SW 1271 (cell line): ENCODE measurements at places on chromosomes 1 and 21.

DNA sequence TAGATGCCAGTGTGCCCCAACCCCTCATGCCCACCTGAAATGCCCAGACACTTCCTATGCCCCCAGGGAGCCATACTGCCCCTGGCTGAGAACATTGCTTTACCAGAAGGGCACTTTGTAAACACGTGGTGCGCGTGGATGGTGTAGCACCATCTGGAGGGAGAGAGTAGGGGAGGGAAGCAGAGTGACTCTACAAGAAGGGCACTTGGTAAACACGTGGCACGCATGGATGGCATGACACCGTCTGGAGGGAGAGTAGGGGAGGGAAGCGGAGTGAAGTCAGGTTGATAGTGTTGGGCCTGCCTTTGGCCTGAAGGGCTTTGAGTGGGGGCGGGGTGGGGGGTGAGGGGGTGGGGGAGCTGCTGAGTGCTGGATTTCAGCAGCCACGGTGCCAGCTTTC lies 324.0 kb upstream of the VAMP3 start:
- DNase-seq = no peak

- DNase-seq = no peak
These were observed 307.8 kb downstream of the NFIA start for GRCh38 chr1:61389926-61390845.

- no peak for DNase-seq
These were observed 30.3 kb upstream of the ANGPTL7 start for GRCh38 chr1:11158720-11159321.

DNA sequence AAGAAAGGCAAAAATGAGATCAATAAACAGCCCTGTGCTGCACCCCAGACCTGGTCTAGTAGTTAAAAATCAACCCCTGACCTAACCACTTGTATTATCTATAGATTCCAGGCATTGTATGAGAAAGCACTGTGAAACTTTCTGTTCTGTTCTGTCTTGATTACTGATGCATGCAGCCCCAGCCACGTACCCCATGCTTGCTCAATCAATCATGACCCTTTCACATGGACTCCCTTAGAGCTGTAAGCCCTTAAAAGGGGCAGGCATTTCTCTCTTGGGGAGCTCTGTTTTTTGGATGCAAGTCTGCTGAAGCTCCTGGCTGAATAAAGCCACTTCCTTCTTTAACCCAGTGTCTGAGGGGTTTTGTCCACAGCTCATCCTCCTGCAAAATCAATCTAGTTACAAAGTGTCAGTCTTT lies 24.2 kb upstream of the CD34 start:
- no peak for DNase-seq

- DNase-seq = no peak
These were observed 994 bp downstream of the FAM229A start for GRCh38 chr1:32361308-32361673.

- DNase-seq = no peak
These were observed 464.1 kb upstream of the BEND5 start for GRCh38 chr1:49240709-49241221.

DNA sequence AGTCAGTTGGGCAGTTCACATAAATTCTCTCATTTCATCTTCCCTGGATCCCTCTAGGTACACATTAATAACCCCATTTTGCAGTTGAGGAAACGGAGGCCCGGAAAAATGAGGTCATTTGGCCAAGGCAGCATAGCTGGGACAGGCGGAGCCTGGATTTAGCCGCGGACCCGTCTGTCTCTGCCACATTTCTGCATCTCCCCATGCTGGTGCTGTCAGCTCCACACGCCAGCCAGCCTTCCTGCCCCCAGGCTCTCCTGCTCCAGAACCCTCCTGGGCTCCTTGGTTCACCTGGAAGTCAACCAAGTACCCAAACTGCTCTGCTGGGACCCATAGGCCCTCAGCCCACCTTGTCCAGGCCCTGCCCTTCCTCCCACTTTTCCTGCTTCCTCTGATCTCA lies 7.6 kb downstream of the FOXO6 start:
- no peak for DNase-seq

- no peak for DNase-seq
These were observed 124.6 kb upstream of the CXADR start for GRCh38 chr21:17388226-17388625.

- peak; percentile 27 for DNase-seq
These were observed 32.3 kb upstream of the ETS2 start for GRCh38 chr21:38773099-38774061.

GRCh38 chr1:5959667-5960230 lies 32.5 kb downstream of the NPHP4 start:
- no peak for DNase-seq

GRCh38 chr1:245645406-245645805 lies 490.6 kb downstream of the KIF26B start:
- no peak for DNase-seq

DNA sequence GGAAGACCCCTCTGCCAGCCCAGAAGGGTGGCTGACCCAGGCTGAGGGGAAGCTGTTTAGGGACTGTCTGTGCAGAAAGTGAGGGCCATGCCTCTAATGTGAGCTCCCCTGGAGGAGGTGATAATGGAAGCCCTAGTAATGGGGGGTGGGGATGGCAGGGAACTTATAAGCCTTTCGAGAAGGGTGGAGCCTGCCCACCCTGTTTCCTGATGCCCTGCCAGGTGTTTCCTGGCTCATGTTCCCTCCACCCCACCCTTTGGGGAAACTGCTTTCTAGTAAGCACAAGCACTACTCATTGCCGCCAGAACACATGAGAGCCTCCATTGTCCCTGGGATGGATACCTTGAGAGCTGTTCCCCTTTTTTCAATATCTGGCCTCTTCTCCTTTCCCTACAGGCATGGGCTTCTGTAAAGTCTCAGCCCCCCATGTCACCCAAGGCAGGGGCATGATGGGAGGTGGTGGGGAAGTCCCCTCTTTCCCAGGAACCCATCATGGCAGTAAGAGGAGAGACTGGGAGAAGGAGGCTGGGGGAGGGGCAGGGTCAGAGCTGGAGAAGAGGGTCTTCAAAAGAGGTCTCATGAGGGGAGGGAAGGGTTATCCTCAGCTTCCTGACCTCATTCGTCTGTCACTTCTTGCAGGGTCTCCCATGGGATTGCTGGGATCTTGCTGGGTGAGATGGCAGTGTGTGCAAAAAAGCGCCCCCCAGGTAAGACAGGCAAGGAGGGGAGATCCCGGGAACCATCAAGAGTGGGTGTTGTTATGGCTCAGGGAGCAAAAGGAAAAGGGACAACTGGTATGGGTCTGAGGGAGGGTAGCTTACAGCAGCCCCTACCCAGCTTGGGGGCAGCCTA lies 2.4 kb downstream of the ATP8B2 start:
- DNase-seq = no peak

- no peak for DNase-seq
These were observed 321.0 kb downstream of the TM2D1 start for GRCh38 chr1:61403679-61404596.

DNA sequence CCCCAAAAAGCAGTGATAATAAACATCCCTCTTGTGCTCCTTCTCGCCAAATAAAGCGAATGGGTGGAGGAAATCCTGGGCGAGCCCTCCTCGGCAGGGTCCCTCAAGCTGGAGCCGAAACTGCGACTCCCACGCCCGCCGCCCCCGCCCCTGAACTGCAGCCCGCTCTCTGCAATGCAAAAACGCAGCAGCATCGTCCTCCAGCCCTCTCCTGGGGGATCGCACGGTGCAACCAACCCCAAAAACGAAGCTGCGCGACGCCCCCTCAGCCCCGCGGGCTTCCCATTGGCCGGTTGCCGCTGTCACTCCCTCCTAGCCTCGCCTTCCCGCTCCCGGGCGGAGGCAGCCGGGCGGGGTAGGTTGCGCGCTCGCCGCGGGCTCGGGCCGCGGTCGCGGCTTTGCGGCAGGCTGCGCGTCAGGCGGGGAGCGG lies at the start of gene TMCC2:
TSS of gene TMCC2 (plus strand) at position 363 of the 430 bp plus-strand sequence. CDS start 619 bp downstream, outside the sequence.
- peak; percentile 49 for DNase-seq

DNA sequence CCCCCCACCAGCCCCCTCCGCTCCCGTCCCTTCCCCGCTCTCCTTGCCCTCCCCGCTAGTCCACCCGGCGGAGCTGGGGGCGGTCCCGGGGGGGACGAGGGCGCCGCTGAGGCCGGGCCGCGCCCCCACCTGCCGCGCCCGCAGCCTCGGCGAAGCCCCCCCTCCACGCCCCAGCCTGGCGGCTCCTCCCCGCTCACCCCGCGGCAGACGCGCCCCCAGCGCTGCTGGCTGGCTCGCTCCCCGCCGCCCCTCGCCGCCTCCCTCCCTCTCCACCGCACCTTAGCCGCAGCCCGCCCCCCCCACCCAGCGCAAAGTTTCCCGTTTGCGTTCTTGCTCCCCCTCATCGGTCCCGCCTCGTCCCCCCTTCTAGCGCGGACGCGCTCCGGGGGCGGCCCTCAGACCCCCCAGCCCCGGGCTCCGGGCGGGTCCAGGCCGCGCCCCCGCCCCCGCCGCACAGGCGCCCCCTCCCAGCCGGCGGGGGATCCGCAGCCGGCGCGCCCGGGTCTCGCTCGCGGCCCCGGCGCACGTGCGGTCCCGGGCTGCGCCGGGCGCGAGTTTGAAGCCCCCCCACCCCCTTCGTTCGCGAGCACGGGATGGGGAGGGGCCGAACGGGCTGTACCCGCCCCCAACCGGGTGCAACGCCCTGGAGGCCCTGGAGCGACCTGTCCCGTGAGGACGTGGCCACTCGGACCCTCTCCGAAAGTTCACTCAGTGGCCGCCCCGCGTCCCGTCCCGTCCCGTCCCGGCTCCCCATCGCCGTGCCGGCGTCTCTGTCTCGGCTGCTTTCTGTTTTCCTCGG lies 623 bp downstream of the PTPRF start:
- DNase-seq = peak; percentile 13

DNA sequence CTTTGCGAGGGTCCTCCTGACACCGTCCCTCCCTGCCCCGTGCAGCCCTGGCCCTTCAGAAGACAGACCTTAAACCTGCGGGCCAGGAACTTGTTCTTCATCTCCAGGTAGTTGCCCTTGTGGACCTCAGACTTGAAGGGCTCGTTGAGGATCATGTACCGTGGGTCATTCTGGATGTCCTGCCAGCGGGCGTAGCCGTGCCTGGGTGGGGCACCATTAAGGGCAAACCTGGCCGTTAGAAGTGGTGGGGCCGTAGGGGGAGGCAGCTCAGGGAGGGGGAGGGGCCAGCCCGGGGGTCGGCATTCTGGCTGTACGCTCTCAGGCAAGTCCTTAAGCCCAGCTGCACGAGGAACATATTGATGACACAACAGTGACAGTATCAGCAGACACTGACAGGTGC lies 64.6 kb downstream of the KCNAB2 start:
- no peak for DNase-seq

DNA sequence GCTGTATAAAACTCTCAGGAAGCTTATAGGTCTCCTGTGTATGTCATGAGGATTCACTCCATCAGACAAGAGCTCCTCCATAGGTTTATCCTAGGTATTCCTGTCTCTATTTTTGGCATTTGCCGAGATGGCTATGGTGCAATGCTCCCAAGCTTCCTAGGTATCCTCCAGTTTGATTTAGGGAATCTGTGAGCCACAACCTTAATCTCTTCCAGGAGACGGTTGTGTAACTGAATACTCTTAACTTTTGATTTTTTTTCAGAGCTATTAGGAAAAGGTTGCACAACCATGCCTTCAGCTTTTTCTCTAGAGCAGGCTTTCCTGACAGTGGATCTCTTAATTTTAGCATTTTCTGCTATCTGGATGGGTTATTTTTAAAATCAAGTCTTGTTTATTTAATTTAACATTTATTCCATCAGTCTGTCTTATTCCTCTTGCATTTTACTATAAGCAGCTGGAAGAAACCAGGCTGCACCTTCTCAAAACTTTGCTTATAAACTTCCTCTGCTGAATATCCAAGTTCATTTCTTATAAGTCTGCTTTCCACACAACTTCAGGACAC lies 69.4 kb upstream of the BACE2 start:
- no peak for DNase-seq

GRCh38 chr1:11842154-11843041 lies 5.2 kb downstream of the NPPA start:
- no peak for DNase-seq

DNA sequence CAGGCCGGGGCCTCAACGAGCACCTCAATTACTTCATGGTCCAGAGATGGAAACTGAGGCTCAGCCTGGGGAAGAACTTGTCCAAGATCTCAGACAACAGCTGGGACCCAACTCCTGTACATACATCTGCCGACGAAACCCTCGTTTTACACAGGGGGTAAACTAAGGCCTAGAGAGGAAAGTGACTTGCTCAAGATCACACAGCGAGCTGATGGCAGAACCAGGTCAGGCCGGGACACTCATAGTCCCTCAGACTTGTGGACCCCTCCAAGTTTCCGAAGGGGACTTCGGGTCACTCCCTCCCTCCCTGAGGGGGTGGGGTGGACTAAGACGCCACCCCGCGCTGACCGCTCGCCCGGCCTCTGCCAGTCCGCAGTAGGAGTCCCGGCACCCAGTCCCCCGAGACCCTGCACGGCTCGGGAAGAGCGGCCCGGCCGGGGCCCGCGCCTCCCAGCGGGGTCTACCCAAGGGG lies 430 bp downstream of the WASF2 start:
- DNase-seq = no peak

GRCh38 chr1:1325288-1326074 lies 879 bp downstream of the CPTP start:
- DNase-seq = no peak

- no peak for DNase-seq
These were observed 8.9 kb downstream of the CAPZA1 start for GRCh38 chr1:112628516-112628915.

GRCh38 chr1:29356663-29357062 lies 120.3 kb downstream of the PTPRU start:
- DNase-seq = no peak

GRCh38 chr1:235929216-235929615 lies 62.5 kb upstream of the LYST start:
- DNase-seq = no peak

GRCh38 chr1:160342526-160342925 lies 524 bp downstream of the COPA start:
- no peak for DNase-seq
